Effector CD4-positive, alpha-beta T cell (primary cell): ENCODE measurements at places on chromosomes 7 and 10.

- DNase-seq = no peak
Observed at GRCh38 chr10:118216020-118216419, 126.1 kb downstream of the FAM204A start.

GRCh38 chr10:110083884-110084283 lies 76.1 kb downstream of the ADD3 start:
- DNase-seq = no peak

DNA sequence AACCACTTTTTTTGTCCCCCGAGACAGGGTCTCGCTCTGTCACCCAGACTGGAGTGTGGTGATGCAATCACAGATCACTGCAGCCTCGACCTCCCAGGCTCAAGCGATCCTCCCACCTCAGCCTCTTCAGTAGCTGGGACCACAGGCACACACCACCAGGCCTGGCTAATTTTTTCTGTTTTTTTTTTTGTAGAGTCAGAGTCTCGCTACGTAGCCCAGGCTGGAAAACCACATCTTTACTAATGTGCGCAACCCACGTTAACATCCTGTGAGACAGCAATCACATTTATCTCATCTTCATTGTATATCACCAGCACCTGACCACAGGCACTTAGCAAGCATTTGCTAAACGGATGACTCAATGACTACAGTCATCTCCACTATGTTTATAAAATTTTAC lies 77.8 kb upstream of the ATP6V0A4 start:
- DNase-seq = peak; percentile 41

GRCh38 chr10:13628661-13629060 lies 41.9 kb downstream of the PRPF18 start:
- no peak for DNase-seq

GRCh38 chr7:41931263-41931646 lies 228.4 kb upstream of the INHBA start:
- DNase-seq = no peak

- DNase-seq = no peak
Observed at GRCh38 chr7:69768986-69769595, 170.8 kb downstream of the AUTS2 start.

DNA sequence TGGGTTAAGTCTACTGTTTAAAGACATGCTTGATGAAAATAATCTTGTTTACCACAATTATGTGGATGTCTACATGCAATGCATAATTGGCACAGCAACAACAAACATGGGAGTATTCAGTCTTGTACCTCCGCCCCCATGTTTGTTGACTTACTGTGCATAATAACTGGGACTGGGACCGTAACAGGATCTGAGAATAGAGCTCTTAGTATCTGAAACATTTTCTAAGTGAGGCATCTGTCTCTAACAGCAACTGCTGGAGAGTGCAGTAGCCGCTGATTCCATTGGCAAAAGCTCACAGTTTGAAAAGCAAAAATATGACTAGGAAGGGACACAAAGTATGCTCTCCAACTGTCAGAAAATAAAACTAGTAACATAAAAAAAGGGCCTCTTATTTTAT lies 61.6 kb downstream of the ENO4 start:
- no peak for DNase-seq

- DNase-seq = no peak
Observed at GRCh38 chr7:151794508-151795167, 82.3 kb downstream of the PRKAG2 start.

DNA sequence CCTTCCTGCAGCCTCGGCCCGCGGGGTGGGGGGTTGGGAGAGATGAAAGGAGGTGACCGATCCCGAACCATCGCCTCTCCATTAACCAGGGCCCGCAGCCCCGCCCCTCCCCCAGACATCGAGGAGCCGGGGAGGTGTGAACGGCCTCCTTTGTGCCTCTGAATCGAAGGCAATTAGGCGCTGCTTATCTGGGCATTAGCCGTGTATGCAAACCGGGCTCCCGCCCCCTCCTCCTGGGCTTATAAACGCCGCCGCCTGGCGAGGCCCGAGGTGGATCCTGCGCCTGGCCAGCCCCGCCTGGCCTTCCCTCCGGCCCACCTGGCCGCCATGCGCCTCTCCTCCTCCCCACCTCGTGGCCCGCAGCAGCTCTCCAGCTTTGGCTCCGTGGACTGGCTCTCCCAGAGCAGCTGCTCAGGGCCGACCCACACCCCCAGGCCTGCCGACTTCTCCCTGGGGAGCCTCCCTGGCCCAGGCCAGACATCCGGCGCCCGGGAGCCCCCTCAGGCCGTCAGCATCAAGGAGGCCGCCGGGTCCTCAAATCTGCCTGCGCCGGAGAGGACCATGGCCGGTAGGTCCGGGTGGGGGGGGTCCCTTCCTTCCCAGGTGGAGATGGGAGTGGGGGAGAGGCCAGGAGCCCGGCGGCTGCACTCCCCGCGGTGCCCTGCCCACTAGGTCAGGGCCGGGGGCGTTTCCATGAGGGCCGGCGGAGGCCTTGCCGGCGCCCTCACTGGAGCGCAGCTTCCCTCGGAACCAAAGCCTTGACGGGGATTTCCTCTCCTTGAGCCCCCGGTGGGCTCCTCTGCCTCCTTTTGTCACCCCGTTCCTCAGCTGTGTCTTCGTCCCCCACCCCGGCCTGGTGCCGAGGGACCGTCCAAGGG lies at the start of gene VENTX:
Gene VENTX (plus strand): TSS at position 268 of the 878 bp plus-strand sequence. CDS start 60 bp downstream, at position 328.
- DNase-seq = no peak
